Activated CD8-positive, alpha-beta T cell treated with anti-CD3 and anti-CD28 coated beads, Interleukin-2, amount 10 ng/mL, durations not matched to agents 7 days and 5 days (primary cell): ENCODE measurements at places on chromosomes 6 and 20. TPM values are rescaled to one million over a fixed set of nuclear protein-coding genes. Genes with fewer than 3 reads are reported as not detected.
A peak's percentile ranks its signal among the peaks of the same experiment; 100 is the strongest.

Gene SLC23A2
- 14.7 TPM for total RNA-seq

DNA sequence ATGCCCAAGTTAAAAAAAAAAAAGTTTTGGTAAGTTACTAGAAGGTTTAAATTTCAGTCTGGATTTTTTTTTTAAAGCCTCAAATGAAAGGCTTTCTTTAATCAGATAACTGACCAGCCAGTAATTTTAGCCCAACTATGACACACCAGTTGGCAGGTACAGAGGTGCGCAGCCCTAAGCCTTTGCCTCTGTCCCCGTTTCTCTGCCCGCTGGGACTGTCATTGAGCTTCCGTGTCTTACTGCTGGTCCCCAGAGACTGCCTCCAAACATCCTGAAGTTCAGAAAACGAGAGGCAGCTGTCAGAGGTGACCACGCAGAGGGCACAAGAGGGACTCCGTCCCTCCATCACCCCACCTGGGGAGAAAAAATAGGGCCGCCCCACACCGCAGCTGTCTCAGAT is 118.2 kb downstream of the RPS12 start:
- no peaks in the 10 kb centered on the region for H3K4me1 ChIP-seq
- peaks cover 18% of the 10 kb centered on the region for H3K27me3 ChIP-seq
- no peak for DNase-seq
- no peak overlapping the region for H3K4me3 ChIP-seq
- no peak overlapping the region for H3K27ac ChIP-seq
- H3K36me3 ChIP-seq = no peaks in the 10 kb centered on the region

DNA sequence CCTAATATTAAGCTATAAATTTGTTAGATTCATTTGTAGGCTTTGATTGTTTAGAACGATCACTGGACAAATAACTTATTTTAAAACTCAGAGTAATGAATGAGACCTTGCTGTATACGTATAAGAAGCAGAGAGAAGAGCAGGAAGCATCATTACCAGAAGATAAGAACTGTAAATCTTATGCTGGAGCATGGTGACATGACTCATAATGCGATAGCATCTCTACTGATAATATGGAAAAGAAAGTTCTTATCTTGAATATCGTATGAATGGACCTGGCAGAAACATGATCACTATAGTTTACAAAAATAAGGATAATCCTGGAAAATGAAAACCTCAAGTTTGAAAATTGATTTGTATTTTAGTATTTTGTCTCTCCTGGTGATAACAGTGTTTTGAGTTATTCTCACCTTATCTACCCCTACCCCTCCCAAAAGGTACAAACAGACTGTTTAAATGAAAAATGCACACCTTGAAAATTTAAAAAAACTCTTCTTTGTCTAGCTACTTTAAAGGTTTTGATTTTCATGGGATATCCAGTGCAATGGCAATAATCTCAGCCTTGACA is 2.0 kb upstream of the ZSCAN26 start:
- H3K27ac ChIP-seq = no peak overlapping the region
- DNase-seq = no peak
- peaks cover 12% of the 10 kb centered on the region for H3K27me3 ChIP-seq
- peaks cover 15% of the 10 kb centered on the region for H3K4me1 ChIP-seq

DNA sequence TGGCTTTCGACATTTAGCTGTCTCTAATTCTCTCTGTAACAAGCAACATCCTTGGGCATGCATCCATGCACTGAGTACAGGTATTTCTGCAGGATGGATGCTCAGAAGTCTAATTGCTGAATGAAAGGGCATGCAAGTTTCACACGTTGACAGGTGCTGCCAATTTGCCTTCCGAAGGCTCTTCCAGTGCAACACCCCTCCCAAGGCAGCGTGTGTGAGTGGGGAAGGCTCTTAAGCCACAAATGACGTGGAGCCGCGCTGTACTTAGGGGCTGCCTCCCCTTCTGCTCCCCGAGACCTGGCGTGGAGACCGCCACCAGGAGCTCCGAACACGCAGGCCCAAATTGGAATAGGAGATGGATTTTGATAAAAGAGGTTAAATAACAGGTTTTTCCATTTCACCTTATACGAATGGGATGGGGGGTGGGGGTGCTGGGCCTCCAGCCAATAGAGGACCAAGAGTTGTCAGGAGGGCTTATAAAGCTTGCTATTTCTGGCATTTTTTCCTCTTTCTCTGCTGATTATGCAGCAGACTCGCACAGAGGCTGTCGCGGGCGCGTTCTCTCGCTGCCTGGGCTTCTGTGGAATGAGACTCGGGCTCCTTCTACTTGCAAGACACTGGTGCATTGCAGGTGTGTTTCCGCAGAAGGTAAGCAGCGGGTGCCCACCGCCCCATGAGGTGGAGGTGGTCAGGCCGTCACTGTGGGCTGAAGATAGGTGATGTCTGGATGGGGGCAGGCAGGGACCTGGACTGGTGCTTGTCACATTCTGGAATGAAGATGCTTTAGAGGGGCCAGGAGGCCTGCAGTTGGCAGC is 30.9 kb downstream of the TOX2 start:
- DNase-seq = no peak
- H3K4me1 ChIP-seq = peaks cover 79% of the 10 kb centered on the region
- H3K27ac ChIP-seq = no peak overlapping the region
- peaks cover 47% of the 10 kb centered on the region for H3K27me3 ChIP-seq
- no peak overlapping the region for H3K4me3 ChIP-seq
- H3K36me3 ChIP-seq = no peaks in the 10 kb centered on the region

GRCh38 chr20:43528258-43528875 is 20.9 kb downstream of the L3MBTL1 start:
- no peak for DNase-seq
- no peaks in the 10 kb centered on the region for H3K27me3 ChIP-seq
- H3K36me3 ChIP-seq = no peaks in the 10 kb centered on the region
- no peak overlapping the region for H3K27ac ChIP-seq
- H3K4me1 ChIP-seq = no peaks in the 10 kb centered on the region

DNA sequence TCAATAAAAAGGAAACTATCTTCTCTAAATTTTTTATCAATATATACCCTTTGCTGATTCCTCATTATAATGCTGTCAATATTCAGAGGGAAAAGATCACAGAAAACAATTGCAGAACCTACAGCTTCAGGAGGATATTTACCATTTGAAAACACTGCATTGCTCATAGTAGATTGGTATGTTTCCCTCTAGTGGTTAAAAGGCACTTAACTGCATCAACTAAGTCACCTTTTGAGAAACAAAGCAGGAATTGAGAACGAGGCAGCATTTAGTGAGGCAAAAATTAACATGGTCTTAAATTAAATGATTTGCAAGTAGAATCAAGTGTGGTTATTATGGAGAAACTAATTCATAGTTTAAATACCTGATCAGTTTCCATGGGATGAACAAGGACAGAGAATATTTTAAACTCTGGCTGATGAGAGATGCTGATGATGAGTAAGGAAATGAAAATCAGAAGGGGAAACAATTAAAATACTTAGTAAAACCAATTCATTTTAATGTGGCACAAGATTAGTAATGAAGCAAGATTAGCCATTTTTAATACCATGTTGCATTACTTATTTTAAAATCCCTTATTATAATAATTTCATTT is 642.1 kb downstream of the EPHA7 start:
- H3K27me3 ChIP-seq = no peaks in the 10 kb centered on the region
- no peaks in the 10 kb centered on the region for H3K36me3 ChIP-seq
- H3K27ac ChIP-seq = no peak overlapping the region
- H3K4me1 ChIP-seq = no peaks in the 10 kb centered on the region

Gene GSTA2
- not detected for total RNA-seq

Gene OPN5
- not detected for total RNA-seq

GRCh38 chr6:16473184-16473907 is 235.0 kb downstream of the GMPR start:
- H3K27ac ChIP-seq = peak overlapping the region; percentile 77
- peaks cover 50% of the 10 kb centered on the region for H3K36me3 ChIP-seq
- no peak for DNase-seq
- H3K4me1 ChIP-seq = peaks cover 79% of the 10 kb centered on the region

DNA sequence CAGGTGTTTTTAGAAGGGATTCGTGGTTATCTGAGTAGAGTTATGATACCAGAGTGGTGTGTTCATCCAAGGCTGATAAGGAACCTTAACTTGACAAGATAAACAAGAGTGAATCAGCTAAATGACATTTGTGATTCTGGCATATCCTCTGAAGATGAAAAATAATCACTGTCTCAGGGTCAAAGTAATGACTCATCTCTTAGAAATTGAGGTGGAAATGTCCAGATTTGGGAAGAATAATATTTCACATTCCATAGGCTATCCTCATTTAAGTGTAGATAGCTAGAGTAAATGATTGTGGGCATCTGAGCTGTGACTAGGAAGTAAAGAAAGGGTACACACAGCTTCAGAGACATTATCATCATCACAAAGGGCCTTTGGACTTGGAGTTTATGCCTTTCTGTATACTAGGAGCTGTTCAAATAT is 255.7 kb downstream of the GJA1 start:
- H3K36me3 ChIP-seq = no peaks in the 10 kb centered on the region
- peaks cover 4% of the 10 kb centered on the region for H3K4me1 ChIP-seq
- DNase-seq = no peak
- no peak overlapping the region for H3K4me3 ChIP-seq
- H3K27ac ChIP-seq = no peak overlapping the region

Gene DYNLT2
- total RNA-seq = 2.6 TPM

- DNase-seq = no peak
- H3K4me1 ChIP-seq = peaks cover 18% of the 10 kb centered on the region
- no peaks in the 10 kb centered on the region for H3K27me3 ChIP-seq
- H3K4me3 ChIP-seq = no peak overlapping the region
These were observed 107.5 kb downstream of the RALGAPA2 start for GRCh38 chr20:20604907-20605306.

Gene CST1
- total RNA-seq = not detected

DNA sequence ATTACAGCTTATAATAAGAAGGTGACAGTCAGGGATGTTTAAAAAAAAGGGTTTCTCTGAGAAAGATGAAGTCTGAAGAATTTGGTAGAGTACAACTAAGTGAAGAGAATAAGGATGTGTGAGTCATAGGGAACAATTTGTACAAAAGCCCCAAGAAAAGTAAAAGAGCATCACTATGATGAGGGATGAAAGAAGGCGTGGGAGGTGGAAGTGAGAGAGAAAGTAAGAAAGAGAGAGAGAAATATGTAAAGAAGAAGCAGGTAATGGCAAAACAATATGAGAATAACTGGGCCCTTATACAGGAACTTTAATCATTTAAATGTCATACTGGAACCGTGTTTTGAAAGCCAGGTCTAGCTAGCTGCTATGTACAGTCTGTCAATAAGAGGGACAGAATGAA is 179.4 kb downstream of the ASCC3 start:
- no peak overlapping the region for H3K4me3 ChIP-seq
- H3K27me3 ChIP-seq = no peaks in the 10 kb centered on the region
- DNase-seq = no peak
- H3K4me1 ChIP-seq = no peaks in the 10 kb centered on the region
- peaks cover 32% of the 10 kb centered on the region for H3K36me3 ChIP-seq

GRCh38 chr6:134432036-134432435 is 114.1 kb upstream of the SGK1 start:
- no peak overlapping the region for H3K27ac ChIP-seq
- no peaks in the 10 kb centered on the region for H3K27me3 ChIP-seq
- no peaks in the 10 kb centered on the region for H3K36me3 ChIP-seq
- no peak for DNase-seq

- H3K4me1 ChIP-seq = peaks cover 25% of the 10 kb centered on the region
- DNase-seq = peak; percentile 78
- peaks cover 15% of the 10 kb centered on the region for H3K36me3 ChIP-seq
- H3K27me3 ChIP-seq = peaks cover 7% of the 10 kb centered on the region
These were observed 580 bp upstream of the SYCP2 start for GRCh38 chr20:59933849-59934585.

Gene PERP
- 3.8 TPM for total RNA-seq

GRCh38 chr6:168828800-168829199 is 387.8 kb downstream of the SMOC2 start:
- no peak overlapping the region for H3K4me3 ChIP-seq
- H3K27me3 ChIP-seq = no peaks in the 10 kb centered on the region
- DNase-seq = no peak
- no peak overlapping the region for H3K27ac ChIP-seq
- H3K36me3 ChIP-seq = no peaks in the 10 kb centered on the region

Gene HAO1
- total RNA-seq = not detected

- no peak overlapping the region for H3K4me3 ChIP-seq
- no peaks in the 10 kb centered on the region for H3K36me3 ChIP-seq
- DNase-seq = no peak
- H3K4me1 ChIP-seq = no peaks in the 10 kb centered on the region
These were observed 313.8 kb downstream of the COL12A1 start for GRCh38 chr6:74892091-74892490.

DNA sequence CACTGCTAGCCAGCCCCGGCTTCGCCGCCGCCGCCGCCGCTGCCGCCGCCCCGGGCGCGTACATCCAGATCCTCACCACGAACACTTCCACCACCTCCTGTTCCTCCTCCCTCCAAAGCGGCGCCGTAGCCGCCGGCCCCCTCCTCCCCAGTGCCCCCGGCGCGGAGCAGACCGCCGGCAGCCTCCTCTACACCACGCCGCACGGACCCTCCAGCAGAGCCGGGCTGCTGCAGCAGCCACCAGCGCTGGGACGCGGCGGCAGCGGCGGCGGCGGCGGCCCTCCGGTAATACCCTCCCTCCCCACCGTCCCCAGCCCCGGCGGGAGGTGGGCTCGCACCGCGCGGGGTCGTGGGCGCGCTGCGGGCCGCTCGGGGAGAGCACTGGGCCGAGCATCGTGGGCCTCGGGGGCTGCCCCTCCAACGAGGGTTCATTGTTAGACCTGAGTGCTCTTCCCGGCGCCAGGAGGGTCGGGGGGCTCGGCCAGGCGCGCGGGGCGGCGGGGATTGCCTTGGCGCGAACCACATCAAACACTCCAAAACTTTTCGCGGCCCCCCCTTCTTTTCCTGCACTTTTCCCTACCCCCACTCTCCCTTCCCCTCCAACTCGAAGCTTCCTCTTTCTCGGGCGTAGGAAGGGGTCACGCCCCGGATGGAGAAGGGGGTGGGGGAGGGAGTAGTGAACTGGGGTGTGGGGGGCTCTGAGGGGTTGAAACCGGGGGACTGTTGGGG is 827 bp downstream of the E2F3 start:
- peak overlapping the region; percentile 98 for H3K27ac ChIP-seq
- H3K36me3 ChIP-seq = peaks cover 31% of the 10 kb centered on the region
- H3K4me3 ChIP-seq = peak overlapping the region; percentile 86
- DNase-seq = peak; percentile 52
- peaks cover 46% of the 10 kb centered on the region for H3K4me1 ChIP-seq

Gene ANKEF1
- total RNA-seq = 3.6 TPM

Gene SPTLC3
- total RNA-seq = 0.37 TPM

- DNase-seq = no peak
- no peak overlapping the region for H3K27ac ChIP-seq
- H3K4me3 ChIP-seq = no peak overlapping the region
- H3K4me1 ChIP-seq = no peaks in the 10 kb centered on the region
- no peaks in the 10 kb centered on the region for H3K36me3 ChIP-seq
These were observed 207.9 kb upstream of the LAMP5 start for GRCh38 chr20:9306521-9306920.

Gene TPD52L1
- total RNA-seq = not detected

GRCh38 chr6:46090115-46091079 is 39.4 kb upstream of the ENPP4 start:
- H3K36me3 ChIP-seq = no peaks in the 10 kb centered on the region
- no peak overlapping the region for H3K4me3 ChIP-seq

DNA sequence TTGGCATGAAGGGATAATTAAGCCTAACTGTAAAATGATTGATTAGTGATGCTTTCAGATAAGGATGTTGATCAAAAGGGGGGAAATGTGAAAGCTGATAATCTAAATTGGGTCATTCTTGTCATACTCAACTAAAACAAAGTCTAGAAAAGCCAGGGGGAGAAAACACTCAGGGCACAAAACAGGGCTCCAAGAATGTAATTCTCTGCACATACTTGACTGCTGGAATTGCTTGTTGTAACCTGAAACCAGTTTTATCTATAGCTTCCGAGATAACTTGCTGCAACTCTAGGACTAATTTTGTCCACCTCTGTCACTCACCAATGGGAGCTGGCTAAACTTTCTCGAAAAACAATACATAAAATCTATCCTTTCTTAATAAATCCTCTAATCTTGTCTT is 310.3 kb downstream of the CLVS2 start:
- H3K36me3 ChIP-seq = no peaks in the 10 kb centered on the region
- no peaks in the 10 kb centered on the region for H3K4me1 ChIP-seq
- no peak for DNase-seq
- H3K27me3 ChIP-seq = no peaks in the 10 kb centered on the region
